HT-29 (cell line): ENCODE measurements at places on chromosomes 3 and 15. TPM values are rescaled to one million over a fixed set of nuclear protein-coding genes. Genes with fewer than 3 reads are reported as not detected.

DNA sequence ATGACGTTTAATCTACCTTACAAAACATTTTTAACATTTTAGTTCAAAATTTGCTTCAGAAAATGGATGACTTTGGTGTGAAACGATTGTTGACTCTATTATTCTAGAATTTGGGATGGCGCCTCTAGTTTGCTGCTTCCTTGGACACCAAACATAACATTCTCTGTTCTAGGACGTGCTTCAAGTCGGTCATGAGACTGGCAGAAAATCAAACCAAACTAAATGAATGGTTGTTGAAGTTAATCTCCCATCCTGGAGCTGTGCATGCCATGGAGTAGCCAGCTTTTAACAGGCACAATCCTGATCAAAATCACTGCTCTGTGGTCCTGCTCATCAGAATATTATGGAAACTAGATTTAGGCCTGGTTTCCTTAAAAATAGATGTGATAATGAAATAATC, 9.6 kb upstream of the LRRFIP2 start:
- no peak for DNase-seq

The BCL2A1 gene
- total RNA-seq, result 0.31 TPM in 1 of 2 replicates, not detected in the other

DNA sequence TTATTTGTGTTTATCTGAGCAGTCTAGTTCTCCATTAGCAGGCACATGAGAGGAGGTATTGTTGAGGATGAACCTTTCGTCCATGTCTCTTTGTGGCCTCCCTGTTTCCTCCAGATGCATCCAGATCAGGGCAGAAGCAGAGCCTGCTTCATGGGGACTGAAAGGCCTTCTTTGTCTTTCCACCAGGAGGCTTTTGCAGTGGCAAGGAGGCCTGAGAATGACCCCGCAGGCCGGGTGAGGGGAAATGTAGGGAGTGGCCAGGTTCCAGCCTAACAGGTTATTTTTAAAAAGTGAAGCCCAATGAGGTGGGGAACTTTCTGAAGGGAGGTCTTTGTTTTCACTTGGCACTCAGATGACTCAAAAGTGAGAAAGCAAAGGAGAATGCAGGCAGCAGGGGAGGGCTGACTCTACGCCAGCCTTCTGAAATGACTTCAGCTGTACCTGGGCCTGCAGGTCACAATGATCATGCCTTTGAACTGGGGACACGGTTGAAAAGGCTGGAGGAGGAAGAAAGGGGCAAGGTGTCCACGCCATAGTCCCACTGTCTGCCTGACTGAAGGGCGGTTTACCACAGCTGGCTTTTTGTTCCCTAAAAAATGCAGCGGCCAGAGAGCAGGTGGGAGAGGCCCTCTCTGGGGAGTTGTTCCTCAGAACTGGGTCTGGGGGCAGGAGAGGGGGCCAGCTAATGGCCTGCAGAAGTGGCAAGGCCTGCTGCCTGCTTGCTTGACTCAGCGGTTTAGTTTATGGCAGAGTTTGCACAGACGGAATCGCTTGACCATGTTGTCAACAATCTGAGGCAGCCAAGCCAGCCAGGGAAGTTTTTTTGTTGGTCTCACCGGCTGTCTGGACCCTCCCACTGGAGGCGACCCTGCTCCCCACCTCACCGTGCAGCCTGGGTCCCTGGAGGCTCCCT, 28.7 kb downstream of the CMTM7 start:
- peak; percentile 87 for DNase-seq

- no peak for DNase-seq
Observed at GRCh38 chr15:80444680-80445251, 40.6 kb downstream of the ARNT2 start.

The MTHFS gene
- 34.1 and 37.1 TPM in 2 replicates for total RNA-seq

DNA sequence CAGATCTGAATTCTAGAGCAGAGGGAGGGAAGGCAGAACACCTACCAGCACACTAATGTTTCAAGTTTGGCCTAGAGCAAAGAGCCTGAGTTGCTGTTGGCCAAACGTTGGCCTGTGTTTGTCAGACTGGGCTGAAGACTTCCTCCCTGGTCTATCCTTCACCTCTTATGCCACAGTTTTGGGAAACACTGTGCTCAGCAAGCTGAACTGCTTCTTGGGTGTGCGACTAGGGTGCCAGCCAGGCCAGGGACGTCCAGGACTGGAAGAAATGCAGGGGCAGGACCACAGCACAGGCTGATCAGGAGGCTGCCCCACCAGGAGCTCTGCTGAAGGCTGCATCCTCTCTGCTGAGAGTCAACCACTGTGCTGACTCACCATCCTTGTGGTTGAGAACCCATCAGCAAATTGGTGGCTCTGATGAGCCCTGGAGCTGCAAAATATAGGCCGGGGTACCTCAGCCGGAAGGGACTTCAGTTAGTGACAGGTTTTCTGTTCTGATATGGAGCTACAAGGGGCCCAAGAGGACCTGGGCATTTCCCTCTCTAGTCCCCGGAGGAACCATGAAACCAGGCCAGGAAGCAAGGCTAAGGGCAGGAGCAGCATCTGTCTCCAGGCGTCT, 131.6 kb upstream of the RASGRP1 start:
- no peak for DNase-seq

DNA sequence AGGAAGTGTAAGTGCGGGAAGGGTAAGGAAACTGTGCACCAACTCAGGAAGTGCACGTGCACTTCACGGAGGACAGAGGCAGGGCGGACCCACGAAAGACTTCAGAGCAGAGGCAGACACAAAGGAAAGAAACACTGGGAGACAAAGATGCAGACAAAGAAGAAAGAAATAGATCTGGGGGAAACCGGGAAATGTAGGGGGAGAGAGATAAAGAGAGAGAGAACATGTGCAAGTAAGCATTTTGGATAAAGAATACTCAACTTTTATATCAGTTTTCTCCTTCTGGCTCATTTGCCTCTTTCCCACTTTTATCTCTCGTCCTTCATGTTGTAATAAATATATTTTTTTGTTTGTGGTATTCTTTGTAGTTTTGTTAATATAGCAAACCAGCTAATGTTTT, 204.2 kb downstream of the WDR72 start:
- no peak for DNase-seq

The SQOR gene
- total RNA-seq, result 14.5 and 20.2 TPM in 2 replicates

DNA sequence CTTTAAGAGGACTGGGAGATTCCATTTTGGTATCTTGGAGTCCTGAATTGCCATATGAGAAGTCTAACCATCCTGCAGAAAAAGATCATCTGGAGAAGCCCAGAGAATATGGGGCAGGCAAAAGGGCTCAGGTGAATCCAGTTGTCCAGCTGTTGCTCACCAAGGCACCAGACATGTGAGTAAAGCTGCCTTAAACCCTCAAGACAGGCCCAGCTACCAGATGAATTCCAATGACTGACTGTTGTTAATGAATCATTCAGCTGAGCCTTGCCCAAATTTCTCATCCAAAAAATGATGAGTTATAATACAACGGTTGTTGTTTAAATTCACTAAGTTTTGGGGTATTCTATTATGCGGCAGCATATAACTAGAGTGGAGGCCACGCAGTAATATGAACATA, 22.0 kb upstream of the NANOGP8 start:
- DNase-seq, result no peak

GRCh38 chr3:31157893-31158620, 263.6 kb upstream of the GADL1 start:
- no peak for DNase-seq

DNA sequence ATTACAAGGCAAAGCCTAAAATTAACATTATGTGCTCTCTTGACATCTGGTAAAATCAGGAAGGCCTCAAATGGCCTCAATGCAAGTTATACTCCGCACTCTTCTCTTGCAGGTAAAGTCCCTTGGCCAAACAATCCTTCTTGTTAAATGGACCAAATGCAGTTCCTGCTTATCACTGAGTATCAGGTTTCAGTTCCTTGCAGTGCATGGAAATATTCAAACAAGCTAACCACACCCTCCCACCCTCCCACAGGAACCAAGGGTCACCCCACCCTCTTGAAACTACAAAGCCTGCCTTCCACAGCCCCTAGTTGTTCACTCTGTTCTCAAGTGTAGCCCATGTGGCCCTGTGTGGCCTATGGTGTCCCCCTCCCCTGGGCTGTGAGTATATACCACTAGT, 171.9 kb upstream of the CADPS start:
- no peak for DNase-seq
